ENCODE measurements at places on chromosomes 2 and 18. TPM values are rescaled to one million over a fixed set of nuclear protein-coding genes. Genes with fewer than 3 reads are reported as not detected.

The FAM237A gene
- total RNA-seq: not detected

The LMAN2L gene
- 7.2 TPM for total RNA-seq

The OBSL1 gene
- total RNA-seq: not detected

The PLGLB2 gene
- total RNA-seq: 1.6 TPM

The MAPK4 gene
- not detected for total RNA-seq

The TDRD15 gene
- total RNA-seq: 0.06 TPM

The GCG gene
- not detected for total RNA-seq

The GKN2 gene
- total RNA-seq: not detected

The CD8B2 gene
- 7.3 TPM for total RNA-seq

The EN1 gene
- total RNA-seq: not detected

The SRD5A2 gene
- not detected for total RNA-seq

The XPO1 gene
- total RNA-seq: 197 TPM

The ADGRF3 gene
- total RNA-seq: 5.7 TPM

The HNMT gene
- total RNA-seq: 0.28 TPM

The MLPH gene
- total RNA-seq: not detected

The KCNE4 gene
- total RNA-seq: not detected

The CYBRD1 gene
- 0.89 TPM for total RNA-seq

The CCL20 gene
- not detected for total RNA-seq

The PROM2 gene
- 0.82 TPM for total RNA-seq

The DCDC2C gene
- not detected for total RNA-seq

The NAB1 gene
- 33.0 TPM for total RNA-seq

The BOK gene
- total RNA-seq: not detected

The HS1BP3 gene
- 13.8 TPM for total RNA-seq

The ANKRD30BL gene
- 0.20 TPM for total RNA-seq

The CDH19 gene
- not detected for total RNA-seq

The DYNAP gene
- not detected for total RNA-seq

Data from activated naive CD8-positive, alpha-beta T cell treated with anti-CD3 and anti-CD28 coated beads, Interleukin-2, amount 10 ng/mL, durations not matched to agents 7 days and 5 days (primary cell).